ENCODE measurements at places on chromosomes 12 and 14. TPM values are rescaled to one million over a fixed set of nuclear protein-coding genes. Genes with fewer than 3 reads are reported as not detected.

DNA sequence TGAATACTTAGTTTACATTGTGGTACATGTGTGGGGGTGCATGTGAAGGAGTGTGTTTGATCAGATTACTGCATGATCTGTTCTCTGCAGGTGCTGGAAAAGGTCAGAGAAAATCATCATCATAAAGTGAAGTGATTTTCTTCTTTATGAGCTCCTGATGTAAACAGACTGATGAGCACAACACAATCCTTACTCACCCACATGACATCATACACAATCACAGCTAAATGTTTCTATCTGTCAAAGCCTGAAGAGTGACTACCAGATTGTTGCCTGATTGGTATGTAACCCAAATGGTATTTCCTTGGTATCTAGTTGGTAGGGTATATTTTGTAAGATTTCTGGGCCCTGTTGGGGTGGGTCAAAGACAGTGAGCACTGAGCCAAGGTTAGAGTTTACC is 270.8 kb downstream of the FOXG1 start:
- DNase-seq: no peak

The PYGL gene
- polyA plus RNA-seq: 25.2 TPM

The VDR gene
- 7.0 TPM for polyA plus RNA-seq

DNA sequence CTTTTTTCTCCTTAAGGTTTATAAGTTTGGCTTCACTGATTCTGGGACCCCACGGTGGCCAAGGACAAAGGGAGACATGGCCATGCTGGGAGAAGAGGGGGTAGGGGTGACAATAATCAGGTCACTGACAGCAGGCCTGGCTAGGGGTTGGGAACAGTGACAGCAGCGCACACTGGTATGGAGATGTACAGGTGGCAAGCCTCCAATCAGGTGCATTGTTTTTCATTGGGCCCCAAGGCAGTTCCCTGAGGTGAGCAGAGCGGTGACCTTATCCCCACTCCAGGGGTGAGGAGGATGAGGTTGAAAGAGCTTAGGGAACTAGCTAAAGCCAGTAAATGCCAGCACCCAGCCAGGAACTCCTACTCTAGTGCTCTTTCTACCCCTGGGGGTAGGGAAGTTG is 1.4 kb downstream of the SYNDIG1L start:
- DNase-seq: no peak

- no peak for DNase-seq
These were observed 37.9 kb downstream of the BHLHE41 start for GRCh38 chr12:26086936-26087335.

The TXNRD1 gene
- 97.7 TPM for polyA plus RNA-seq

- DNase-seq: no peak
These were observed 587.7 kb downstream of the C12orf50 start for GRCh38 chr12:87441511-87441910.

DNA sequence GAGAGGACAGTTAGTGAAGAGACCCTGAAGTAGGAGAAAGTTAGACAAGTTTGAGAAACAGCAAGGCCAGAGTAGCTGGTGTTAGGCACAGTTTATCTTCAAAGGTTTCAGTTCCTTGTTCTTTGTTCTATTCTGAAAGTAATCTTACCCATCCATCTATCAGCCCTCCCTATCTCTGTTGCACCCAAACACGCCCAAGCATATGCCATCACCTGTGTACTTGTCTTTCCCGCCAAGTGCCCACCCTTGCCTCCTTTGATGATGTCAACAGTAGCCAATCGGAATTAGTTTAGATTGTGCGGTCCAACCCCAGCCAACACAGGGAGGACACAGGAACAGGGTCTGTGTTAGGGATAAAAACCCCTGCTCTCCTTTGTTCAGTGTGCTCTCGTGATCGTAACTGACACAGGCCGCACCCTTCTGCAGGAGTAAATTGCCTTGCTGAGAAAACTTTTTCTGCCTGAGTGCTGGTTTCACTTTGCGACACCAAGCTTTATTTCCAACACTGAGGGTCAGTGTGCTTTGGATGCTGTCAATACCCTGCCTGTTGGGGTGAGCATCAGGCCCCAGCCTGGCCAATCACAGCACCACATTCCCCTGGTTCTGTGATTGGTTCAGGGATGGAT is 4.7 kb upstream of the TMEM229B start:
- DNase-seq: no peak

GRCh38 chr12:114954511-114955055 is 270.6 kb upstream of the TBX3 start:
- no peak for DNase-seq

GRCh38 chr14:56295743-56296142 is 177.5 kb downstream of the PELI2 start:
- DNase-seq: no peak

GRCh38 chr12:53869500-53869899 is 69.1 kb upstream of the HOXC13 start:
- no peak for DNase-seq

DNA sequence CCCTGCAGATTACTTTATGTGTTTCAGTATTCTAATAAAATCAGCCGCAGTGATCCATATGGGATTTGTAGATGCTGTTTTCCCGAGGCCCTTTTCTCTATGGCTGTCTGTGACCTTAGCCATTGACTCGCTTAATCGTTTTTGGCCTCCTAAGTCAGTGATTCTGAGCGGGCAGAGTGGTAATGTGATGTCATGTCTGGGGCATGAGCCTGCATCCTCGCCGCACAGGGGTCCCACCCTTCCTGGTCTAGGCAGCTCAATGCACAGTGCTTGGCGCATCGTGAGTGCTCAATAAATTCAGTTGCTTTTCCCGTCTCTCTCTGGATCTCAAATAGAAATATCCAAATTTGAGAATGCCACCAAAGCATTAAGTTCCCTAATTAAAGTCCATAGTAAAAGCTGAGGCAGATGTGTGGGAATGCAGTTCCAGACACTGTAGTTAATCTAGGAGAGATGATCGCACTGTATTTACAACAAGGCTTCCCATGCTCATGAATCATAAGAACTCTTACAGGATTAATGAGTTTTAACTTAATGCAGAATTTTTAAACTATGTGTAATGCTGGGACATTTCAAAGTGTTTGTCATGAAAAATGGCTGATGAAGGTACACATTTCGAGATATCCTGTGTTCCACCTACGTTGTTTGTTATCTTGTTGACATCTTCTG is 29.3 kb downstream of the HMGA2 start:
- DNase-seq: no peak

The TCL1B gene
- polyA plus RNA-seq: not detected

DNA sequence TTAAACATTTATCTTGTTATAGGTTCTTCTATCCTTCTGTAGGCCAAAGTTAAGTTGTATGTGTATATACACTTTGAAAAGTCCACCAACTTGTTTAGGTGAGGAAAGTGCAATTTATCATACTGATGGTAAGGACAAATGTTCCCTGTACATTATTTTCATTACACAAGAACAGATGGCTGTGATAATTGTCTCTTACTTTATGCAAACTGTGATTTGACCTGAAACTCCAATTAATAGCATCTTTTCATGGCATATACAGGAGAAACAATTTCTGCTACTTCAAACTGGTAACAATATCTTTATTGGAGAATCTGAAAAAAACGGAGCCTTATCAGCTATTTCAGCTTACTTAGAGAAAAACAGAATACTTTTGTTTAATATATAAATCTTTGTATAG is 5.6 kb downstream of the TRIM9 start:
- no peak for DNase-seq

GRCh38 chr12:14664434-14665023 is 31.9 kb downstream of the GUCY2C start:
- no peak for DNase-seq

DNA sequence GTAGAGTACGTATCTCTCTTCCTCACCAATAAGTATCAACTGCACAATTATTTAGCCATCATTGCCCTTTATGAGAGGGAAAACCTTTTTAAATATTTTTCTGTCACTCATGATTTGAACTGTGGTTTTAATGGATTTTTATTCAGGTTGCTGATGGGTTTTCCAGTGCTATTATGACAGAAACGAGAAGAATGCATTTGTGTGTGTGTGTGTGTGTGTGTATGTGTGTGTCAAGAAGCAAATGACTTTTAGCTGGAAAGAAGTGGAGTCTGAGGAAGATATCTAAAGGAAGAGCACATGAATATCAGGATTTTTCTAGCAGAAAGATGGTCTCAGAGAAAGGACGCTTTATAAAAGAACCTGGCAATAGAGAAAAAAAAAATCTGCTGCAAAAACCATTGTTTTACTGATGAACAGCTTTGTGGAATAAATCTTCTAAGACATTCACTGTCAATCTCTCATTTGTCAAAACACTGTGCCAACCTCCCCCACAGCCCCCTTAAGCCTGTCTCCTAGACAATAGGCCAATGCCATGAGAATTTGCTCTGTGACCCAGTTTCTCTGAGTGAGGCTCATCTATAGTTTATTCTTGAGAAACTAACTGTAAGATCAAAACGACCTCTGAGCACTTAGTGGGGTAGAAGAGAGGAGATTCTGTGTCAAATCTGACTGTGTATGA is 417.7 kb downstream of the FLRT2 start:
- no peak for DNase-seq

DNA sequence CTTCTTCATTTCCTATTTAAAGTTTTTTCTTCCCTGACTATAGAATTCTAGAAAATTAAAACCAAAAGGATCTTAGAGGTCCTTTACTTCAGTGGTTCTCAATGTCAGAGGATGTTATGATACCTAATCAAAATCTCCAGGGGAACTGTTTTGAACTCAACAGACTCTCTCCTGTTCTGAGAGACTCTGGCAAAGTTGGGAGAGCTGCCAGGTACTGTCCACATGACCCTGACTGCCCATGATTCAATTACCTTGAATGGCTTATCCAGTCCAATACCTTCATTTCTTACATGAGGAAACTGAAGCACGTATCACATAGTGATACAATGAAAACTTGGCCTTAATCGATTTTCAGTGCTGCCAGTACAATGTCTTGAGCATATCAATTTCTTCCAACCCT is 16.6 kb downstream of the ALKBH1 start:
- no peak for DNase-seq

The RNASE3 gene
- not detected for polyA plus RNA-seq

GRCh38 chr12:3125674-3126073 is 48.5 kb downstream of the TSPAN9 start:
- no peak for DNase-seq

GRCh38 chr14:95033682-95034632 is 123.4 kb downstream of the DICER1 start:
- DNase-seq: no peak

GRCh38 chr14:101705733-101706508 is 55.6 kb upstream of the PPP2R5C start:
- DNase-seq: peak; percentile 82

- DNase-seq: no peak
These were observed 20.1 kb upstream of the TBX3 start for GRCh38 chr12:114704096-114704495.

GRCh38 chr12:27190761-27191160 is 53.3 kb upstream of the STK38L start:
- DNase-seq: no peak

- no peak for DNase-seq
These were observed 44.4 kb upstream of the GSG1 start for GRCh38 chr12:13147688-13148484.

GRCh38 chr12:106342397-106343213 is 14.9 kb upstream of the POLR3B start:
- peak; percentile 85 for DNase-seq

DNA sequence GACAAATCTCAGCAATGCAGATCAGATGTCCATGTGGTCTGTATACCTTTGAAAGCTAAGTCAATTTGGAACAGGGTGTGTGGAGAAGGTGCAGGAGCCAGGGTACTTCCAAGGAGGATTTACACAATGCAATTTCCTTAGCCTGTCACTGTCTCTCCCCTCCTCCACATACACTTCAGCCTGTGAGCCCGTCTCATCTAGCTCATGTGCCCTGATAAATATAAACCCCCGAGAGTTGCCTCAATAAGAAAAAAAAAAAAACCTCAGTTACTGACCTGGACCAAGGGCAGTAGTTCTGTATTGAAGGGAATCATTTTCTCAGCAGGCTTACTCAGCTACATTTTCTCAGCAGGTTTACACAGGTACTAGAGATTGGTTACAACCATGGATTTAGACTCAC is 132.1 kb upstream of the PELI2 start:
- no peak for DNase-seq

GRCh38 chr12:47705566-47706425 is at the start of gene RPAP3:
RPAP3 (minus strand) TSS chr12:47706030; CDS start chr12:47702840, 3,190 bp downstream.
- DNase-seq: peak; percentile 99

- DNase-seq: no peak
These were observed 156.5 kb upstream of the RMST start for GRCh38 chr12:97306147-97306546.

- no peak for DNase-seq
These were observed 46.1 kb downstream of the RASSF3 start for GRCh38 chr12:64656429-64656828.

DNA sequence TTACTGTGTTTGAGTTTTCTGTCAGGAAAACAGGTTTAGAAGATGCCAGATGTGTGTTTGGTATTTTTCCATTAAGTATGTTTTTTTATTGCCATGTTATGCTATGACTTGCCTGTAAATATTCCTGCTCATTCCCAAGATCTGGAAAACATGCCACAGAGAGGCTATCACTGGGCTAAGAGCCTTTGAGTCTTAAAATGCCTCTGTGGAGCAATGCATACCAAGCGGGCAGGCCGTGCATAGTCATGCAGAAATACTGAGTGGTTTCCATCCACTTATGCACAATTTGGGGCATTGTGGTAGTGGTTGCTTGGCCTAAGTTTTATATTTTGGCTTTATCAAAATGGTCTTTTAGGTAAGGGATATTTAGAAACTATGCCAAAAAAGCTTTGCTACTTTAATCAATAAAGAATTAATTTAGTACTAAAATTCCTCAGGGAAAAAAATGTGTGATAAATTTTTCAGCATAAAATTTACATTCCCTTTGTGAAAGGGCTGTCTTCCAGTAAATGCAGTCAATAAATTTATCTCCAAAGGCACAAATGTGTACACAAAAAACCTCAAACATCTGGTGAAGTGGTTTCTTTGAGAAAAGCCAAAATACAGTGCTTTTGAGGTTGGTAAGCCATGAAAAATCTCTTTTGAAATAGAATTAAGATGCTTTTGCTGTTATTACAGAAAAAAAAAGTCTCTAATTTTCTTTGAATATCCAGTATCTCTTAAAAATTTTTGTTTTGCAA is 341.3 kb upstream of the FBXO33 start:
- no peak for DNase-seq

DNA sequence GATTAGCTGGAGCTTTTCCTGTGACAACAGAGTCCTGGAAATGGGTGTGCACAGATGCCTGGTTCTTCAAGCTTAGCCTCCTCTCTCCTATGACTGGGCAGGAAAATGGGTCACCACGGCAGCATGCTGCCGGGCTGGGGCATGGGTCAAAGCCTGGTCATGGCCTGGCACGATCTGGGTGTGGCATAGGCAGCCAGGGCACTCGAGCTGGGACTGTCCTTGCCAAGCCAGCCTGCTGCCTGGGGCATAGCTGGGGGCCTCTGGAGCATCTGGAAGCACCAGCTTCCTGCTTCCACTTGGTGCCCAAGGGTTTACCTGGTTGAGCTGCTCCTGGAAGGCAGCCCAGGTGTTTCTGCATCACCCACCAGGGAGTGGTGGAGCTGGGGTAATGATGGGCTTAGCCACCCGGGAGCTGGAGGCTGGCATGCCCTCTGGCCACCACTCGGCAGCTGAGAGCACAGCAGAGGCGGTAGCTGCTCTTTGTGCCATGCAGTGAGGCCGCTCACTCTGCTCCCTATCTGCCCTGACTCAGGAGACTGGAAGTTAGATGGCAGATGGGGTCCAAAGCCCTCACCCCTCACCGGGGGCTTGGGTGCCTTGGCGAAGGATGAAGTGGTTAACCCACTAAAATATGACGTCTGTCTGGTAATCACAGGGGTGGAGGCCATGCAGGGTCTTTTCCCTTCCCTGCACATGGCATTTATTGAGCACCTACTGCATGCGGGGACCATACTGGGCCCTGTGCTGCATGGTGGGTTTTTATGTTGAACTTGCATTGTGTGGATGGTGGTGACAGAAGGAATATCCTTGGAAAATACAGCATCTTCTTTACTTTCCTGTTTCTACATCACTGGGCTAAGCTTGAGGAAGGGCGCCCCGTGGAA is 1.7 kb downstream of the OTUB2 start:
- no peak for DNase-seq

Measured in aorta (tissue), 5 donors.